ENCODE measurements at places on chromosomes 6 and 20. TPM values are rescaled to one million over a fixed set of nuclear protein-coding genes. Genes with fewer than 3 reads are reported as not detected.
A peak's percentile ranks its signal among the peaks of the same experiment; 100 is the strongest.

Gene CD2AP
- 38.1 TPM for total RNA-seq

Gene VSX1
- total RNA-seq, result not detected

- no peaks in the 10 kb centered on the region for H3K27me3 ChIP-seq
- no peak overlapping the region for H3K4me3 ChIP-seq
- H3K27ac ChIP-seq, result no peak overlapping the region
- H3K36me3 ChIP-seq, result no peaks in the 10 kb centered on the region
- DNase-seq, result no peak
Measured at GRCh38 chr6:137019476-137020272, 25.1 kb downstream of the IL20RA start.

- H3K36me3 ChIP-seq, result peaks cover 52% of the 10 kb centered on the region
- no peak overlapping the region for H3K4me3 ChIP-seq
- no peak for DNase-seq
- H3K4me1 ChIP-seq, result peaks cover 4% of the 10 kb centered on the region
- no peaks in the 10 kb centered on the region for H3K27me3 ChIP-seq
Measured at GRCh38 chr6:144469144-144469575, 184.0 kb downstream of the UTRN start.

Gene HSPA1L
- total RNA-seq, result 2.5 TPM

Gene ADTRP
- 42.5 TPM for total RNA-seq

Gene ANKRD66
- 4.0 TPM for total RNA-seq

GRCh38 chr6:117446861-117447260, 21.1 kb upstream of the ROS1 start:
- peaks cover 3% of the 10 kb centered on the region for H3K27me3 ChIP-seq
- no peaks in the 10 kb centered on the region for H3K36me3 ChIP-seq
- no peak overlapping the region for H3K27ac ChIP-seq
- no peak overlapping the region for H3K4me3 ChIP-seq

DNA sequence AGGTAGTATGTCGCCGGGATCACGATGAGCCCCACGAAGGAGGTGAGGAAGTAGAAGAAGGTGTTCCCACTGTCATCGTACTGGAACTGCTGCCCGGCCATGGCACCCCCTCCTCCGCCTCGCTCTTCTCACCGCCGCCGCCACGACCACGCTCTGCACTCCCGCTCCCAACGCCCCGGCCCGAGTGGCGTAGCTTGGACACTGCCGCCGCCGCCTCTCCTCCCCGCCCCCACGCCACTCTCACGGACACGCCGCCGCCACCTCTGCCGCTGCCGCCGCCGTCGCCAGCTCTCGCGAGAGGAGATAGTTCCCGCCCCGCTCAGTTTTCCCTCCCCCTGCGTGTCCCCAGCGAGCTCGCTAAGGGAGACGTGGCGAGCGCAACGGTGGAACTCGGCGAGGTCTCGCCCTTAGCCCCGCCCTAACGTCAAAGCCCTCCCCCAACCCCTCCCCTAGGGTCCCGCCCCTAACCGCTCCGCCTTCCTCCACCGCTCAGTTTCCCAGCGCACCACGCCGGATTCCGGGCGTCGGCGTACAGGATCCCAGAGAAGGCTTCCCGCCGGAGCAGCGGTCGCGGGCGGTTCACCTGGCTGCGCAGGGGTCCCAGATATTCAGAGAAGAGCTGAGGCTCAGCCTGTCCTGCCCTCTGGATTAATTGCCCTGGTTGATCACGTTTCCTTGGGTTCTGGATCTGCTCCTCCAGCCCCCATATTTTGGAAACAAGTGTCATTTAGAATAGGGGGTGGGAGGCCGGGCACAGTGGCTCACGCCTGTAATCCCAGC, at the start of gene SEC63:
Gene SEC63, minus strand, starts transcription at position 300 of the 780 bp plus-strand sequence. Its CDS starts 199 bp downstream, at position 101.
- peak within 1 kb of the TSS; percentile 94 for H3K27ac ChIP-seq
- DNase-seq, result peak; percentile 98
- H3K27me3 ChIP-seq, result no peaks in the 10 kb centered on the region

- no peaks in the 10 kb centered on the region for H3K27me3 ChIP-seq
- no peak overlapping the region for H3K4me3 ChIP-seq
- no peaks in the 10 kb centered on the region for H3K36me3 ChIP-seq
- DNase-seq, result no peak
- H3K4me1 ChIP-seq, result no peaks in the 10 kb centered on the region
- H3K27ac ChIP-seq, result no peak overlapping the region
Measured at GRCh38 chr20:61120595-61121515, 131.2 kb upstream of the CDH4 start.

- DNase-seq, result no peak
- no peaks in the 10 kb centered on the region for H3K4me1 ChIP-seq
- no peak overlapping the region for H3K27ac ChIP-seq
Measured at GRCh38 chr6:84449220-84449619, 221.8 kb upstream of the CEP162 start.

All from lower lobe of right lung (tissue), 2 donors.